ENCODE measurements at places on chromosomes 12 and 14.

DNA sequence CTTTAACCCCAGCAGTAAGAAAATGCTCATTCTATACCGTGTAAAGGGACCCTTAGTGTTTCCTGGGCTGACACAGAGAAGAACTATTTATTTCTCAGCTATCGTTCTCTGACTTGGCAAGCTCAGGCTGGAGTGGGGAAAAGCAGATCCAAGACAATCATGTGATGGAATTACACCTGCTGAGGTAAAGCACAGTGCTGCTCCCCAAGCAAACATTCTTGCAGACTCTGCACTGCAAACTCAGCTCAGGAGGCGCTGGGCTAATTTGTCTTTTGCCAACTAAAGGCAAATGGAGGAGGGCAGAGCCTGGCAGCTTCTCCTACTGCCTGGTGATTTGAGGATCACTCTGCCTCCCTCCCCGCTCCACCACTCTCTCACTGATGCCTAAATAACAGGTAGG lies 57.8 kb upstream of the FUT8 start:
- no peak for DNase-seq

DNA sequence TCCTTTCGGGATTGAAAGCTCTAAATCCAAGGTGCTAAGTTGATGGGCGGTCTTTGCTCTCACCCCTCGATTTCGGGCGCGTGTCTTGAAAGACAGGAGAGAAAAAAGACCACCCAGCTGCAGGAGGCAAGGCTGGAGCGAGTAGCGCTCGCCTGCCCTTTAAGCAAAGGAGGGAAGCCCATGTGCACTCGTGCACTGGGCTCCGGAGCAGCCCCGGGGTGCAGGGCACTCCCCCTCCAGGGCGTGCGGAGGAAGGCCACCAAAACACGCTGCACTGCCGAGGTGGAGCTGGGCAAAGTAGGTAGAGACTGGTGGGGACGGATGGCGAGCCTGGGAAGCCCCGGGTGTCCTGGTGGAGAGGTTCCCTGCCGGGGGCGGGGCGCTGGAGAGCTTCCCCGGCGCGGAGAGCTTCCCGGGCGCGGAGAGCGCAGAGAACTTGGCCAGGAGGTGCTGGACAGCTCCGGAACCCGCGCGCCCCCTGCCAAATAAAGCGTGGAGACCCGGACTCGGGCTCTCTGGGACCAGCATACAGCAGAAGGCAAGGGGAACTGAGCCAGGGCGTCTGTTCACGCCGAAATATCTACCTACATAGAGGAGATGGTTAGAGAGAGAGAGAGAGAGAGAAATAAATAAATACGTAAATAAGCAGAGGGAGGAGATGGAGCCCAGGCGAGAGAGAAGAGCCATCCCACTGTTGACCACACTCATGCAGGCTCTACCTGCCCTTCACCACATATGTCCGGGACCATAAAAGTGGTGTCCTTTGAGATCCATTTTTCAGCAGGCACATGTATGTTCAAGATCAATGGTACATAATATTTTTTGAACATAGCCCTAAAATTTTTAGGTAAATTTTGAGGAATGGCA lies 662 bp upstream of the NELL2 start:
- peak; percentile 56 for DNase-seq

GRCh38 chr14:96795109-96795828 lies 1.9 kb upstream of the VRK1 start:
- no peak for DNase-seq

DNA sequence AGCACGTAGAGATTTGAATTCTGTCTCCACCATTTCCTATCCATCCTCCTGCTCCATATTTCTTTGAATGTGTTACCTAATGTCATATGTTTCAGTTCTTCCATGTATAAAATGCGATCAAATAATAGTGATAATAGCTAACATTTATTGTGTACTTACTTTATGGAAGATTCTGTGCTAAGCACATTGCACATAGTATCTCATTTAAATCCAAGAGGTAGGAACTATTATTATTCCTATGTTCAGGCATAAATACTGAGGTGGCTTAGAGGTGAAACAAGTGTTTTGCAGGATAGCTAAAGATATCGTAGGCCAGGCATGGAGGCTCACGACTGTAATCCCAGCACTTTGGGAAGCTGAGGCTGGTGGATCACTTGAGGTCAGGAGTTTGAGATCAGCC lies 17.5 kb upstream of the AICDA start:
- DNase-seq, result no peak

- DNase-seq, result no peak
Observed at GRCh38 chr12:70936203-70936813, 15.8 kb upstream of the PTPRR start.

DNA sequence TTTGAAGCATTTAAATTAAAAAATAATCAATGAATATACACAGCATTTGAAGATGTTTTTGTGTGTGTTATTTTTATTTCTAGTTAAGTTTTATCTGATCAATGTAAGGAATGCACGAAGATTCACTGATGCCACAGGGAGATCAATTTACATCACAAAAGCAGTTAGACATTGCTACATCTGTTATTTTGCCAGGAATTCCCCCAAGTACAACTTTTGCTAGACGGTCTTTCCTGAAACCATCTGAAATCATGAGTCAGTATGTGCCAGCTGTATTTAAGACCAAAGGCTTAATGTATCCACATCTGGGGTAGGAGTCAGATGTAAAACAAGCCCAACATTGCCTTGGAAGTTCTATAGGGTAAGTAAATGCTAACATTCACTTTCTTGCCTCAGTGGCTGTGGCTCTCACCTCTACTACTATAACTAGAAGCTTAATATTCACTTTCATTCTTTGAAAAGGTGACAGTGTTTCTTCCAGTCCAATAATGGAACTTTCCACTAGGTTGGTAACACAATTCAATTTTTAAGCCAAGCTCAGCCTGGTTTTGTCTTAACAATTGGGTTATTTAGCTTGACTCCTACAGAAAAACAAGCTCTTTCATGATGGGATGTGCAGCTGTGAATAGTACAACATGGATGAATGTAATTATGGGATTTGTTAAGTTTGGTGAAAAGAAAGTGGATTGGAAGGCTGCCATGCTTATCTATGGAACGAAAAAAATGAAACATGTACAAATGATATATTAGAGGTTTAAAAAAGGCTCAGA lies 385.4 kb upstream of the TMEM132C start:
- no peak for DNase-seq

DNA sequence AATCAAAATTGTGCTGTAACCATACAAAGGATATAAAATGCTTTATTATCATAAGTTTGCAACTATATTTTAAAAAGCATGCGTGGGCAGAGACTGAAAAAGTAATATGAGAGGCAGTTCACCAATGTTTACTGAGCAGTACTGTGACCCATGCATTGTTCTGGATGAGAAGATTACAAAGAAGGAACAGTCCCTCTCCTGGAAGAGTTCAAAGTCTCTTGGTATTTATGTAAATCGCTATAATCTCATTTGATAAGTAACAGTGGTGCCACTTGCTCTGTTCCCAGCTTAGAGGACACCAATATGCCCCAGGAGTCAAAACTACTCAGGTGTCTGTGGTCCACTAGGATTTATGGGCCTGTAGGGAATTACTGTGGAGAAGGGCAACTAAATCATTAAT lies 2.1 kb upstream of the CMAS start:
- no peak for DNase-seq

GRCh38 chr14:73209953-73210352 lies 27.4 kb upstream of the PAPLN start:
- DNase-seq, result no peak

GRCh38 chr12:87051621-87052020 lies 795.4 kb upstream of the MGAT4C start:
- no peak for DNase-seq

DNA sequence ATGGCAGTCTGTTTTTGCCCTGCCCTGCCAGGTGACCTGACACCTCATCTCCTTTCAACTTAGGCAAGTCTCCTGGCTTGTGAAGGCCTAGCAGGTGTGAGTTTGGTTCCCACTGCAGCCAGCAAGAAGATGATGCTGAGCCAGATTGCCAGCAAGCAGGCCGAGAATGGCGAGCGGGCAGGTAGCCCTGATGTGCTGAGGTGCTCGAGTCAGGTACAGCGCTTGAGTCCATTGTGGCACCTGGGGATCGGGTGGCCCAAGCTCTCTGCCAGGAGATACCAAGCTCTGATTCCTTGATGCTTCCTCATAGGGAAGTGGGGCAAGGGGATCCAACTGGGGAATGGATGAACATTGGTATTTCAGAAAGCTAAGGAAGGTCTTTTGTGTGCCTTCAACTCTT lies 4.1 kb upstream of the CSAD start:
- DNase-seq, result no peak

DNA sequence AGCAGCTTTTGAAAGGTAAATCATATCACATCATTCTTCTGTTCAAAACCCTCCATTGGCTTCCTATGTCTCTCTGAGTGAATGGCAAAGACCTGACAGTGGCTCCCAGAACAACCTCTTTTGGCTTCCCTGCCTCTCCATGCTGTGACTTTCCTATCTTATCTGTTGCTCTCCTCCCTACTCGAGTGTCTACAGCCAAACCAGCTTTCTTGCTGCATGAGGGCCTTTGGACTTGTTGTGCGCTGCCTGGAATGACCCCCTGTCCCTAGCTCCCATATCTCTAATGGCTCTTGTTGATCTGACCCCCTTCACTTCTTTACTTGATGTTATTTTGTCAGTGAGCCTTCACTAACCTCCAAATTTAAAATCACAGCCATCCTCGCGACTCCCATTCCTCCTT lies 2.5 kb downstream of the SYNE2 start:
- DNase-seq, result peak; percentile 45

GRCh38 chr12:106987846-106988245 lies 900 bp upstream of the MTERF2 start:
- no peak for DNase-seq

DNA sequence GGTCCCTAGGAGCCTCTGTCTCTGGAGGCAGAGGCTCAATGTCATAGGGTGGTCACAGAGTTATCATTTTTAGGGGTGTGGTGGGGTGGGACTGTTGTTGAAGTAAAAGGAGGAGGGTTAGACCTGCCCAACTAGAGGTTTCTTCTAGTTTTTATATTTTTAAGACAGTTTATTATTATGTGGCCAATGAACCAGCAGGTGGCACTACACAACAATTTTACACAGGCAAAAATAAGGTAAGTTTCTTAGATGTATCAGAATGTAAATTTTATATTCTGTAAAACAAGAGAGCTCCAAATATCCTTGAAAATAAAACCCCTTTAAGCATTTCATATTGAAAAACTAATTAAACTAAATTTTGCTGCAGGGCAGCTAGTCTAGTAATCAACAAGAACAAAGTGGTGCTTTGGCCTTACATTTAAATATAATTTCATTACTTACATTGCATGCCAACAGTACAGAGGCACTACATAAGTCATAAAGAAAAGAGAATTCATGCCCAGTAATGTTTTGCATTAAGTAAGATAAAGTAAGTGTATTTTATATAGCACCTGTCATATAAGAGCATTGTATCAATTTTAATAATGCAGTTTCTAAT lies 22.2 kb upstream of the OVCH1 start:
- DNase-seq, result no peak

GRCh38 chr12:62700091-62700880 lies 233.7 kb downstream of the MON2 start:
- no peak for DNase-seq

GRCh38 chr12:79397609-79398008 lies 293.2 kb downstream of the PAWR start:
- no peak for DNase-seq

GRCh38 chr12:27575090-27575761 lies 51.2 kb downstream of the PPFIBP1 start:
- no peak for DNase-seq

DNA sequence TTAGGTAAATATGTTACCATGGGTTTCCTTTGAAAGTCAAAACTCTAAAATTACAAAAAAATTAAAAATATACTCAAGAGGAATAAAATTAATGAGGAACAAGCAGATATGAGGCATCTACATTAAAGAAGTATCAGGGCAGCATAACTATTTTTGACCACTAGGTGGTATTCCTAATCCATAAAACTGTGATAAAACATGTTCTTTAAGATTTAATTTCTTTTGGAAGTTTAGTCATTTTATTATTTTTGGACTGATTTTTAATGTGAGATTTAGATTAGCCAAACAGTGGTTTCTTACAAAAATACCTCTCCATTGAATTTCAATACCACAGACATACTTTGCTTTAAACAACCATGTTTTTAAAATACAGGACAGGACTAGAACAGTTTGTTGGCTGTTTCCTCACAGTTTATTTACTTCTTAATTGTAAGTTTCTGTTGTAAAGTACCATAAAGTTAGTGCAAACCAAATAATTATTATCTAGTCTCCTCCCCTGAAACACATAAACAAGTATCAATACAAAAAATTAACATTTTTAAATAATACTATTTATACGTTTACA lies 49.8 kb downstream of the NTS start:
- no peak for DNase-seq

DNA sequence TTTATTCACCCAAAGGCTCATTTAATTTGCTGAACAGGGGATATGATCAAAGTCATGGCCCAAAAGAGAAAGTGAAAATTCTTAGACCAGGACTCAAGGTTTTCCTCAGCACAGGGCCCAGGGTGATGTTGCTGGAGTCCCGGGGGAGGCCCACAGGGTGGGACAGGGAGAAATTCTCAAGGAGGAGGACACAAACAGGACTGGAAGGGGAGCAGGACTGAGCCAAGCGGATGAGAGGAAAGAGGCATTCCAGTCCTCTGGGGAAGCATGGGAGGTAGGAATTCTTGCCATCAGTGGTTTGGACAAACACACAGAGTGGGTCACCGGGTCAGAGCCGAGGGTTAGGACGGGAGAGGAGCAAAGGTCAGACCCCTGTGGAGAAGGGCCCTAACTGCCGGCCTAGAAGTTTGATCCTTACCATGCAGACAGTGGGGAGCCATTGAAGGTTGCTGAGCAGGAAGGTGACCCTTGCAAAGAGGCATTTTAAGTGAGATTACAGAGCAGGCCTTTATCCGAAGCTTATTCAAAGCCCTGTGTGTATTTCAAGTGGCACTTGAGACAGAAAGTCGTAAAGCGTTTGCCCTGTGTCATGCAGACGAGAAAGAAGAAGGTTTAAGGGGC lies 68.4 kb upstream of the PTGR2 start:
- DNase-seq, result no peak

DNA sequence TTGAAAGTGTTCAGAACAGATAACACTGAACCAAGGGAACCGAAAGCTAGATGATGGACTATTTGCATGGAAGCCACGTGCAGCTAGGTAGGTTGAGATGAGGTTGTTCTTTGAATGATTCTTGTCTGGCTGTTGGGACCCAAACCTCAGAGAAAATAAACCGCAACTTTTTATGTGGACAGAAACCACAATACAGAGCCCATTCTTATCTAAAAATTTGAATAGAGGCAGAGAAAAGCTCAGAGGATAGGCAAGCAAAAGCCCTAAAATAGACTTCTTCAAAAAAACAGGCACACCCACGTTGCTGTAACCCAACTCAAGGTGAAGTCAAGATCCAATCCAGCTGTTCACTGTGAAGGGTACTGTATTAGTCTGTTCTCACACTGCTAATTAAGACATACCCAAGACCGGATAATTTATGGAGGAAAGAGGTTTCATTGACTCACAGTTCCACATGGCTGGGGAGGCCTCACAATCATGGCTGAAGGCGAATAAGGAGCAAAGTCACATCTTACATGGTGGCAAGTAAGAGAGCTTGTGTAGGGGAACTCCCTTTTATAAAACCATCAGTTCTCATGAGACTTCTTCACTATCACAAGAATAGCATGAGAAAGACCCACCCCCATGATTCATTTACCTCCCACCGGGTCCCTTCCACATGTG lies 353.8 kb downstream of the AACS start:
- DNase-seq, result no peak

- DNase-seq, result no peak
Observed at GRCh38 chr14:61586544-61587055, 108.7 kb upstream of the HIF1A start.

Measured in NCI-H187 treated with DMSO at 0.1 percent for 48 hours (cell line).